ENCODE measurements at places on chromosomes 7 and 10.
A peak's percentile ranks its signal among the peaks of the same experiment; 100 is the strongest.

DNA sequence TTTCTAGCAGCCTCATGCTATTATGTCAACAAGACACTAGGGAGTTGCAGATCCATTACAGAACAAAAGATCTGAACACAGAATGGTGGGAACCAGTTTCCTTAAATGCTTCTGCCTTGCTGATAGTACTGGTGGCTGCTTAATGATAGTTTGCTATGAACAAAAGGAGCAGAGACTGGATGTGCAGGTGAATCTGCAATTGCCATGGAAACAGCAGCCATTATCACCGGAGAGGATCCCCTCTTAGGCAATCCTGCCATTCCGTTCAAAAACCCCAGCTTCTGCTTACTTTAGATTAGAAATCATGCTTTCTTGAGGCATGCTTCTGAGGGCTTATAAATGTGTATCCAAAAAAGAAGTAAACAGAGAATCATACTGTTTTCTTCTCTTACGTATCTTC lies 80.0 kb upstream of the PRKAR2B start:
- no peak for DNase-seq

- DNase-seq, result no peak
These were observed 31.2 kb downstream of the GRIFIN start for GRCh38 chr7:2445047-2445446.

GRCh38 chr7:43314379-43315158 lies 202.1 kb downstream of the HECW1 start:
- no peak for DNase-seq

DNA sequence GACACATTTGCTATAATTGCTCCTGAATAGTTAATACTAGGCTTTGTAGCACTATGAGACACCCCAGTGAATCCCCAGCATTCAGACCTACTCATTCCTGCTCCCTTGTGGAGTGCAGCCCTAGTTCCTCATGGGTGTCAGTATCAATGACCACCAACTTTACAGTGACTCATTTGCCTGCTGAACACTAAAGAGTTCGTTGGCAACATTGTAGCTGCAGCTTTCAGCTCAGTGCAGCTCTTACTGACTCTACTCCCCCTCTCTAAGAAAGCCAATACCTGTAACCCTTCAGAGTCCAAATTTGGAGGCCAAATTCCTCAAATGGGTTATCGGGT lies 127.1 kb upstream of the MTPN start:
- peak; percentile 20 for DNase-seq

GRCh38 chr10:126243971-126244370 lies 144.3 kb downstream of the ADAM12 start:
- DNase-seq, result no peak

GRCh38 chr10:69269761-69270160 lies 8.5 kb upstream of the HK1 start:
- no peak for DNase-seq

DNA sequence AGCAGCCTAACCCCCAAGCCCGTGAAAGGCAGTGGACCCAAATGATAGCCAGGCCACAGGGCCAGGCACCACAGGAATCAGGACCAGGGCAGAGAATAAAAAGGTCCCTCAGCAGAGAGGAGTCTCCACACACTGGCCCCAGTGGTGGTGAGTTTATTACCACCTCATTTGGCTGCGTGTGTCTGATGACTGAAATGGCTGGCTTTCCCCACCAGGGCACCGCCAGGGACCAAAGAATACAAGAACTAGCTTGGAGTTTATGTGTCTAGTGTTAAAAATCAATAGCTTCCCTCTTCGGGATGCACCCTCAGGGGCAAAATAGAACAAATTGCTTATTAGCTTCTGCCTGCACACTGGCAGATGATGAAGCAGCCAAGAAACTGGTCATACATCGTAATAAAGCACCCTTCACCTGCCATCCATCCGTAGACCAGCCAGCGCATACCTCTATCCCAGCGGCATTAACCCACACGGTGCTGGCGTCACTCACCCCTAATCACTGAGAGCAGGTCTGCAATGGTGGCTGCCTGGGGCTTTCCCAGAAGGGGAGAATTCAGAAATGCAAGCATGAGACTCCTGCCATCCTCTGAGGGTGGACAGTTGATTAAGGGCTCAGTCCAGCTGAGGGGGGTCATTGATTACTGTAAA lies 223.7 kb upstream of the ZMIZ1 start:
- DNase-seq, result no peak

- DNase-seq, result no peak
These were observed 8.8 kb upstream of the GET4 start for GRCh38 chr7:867406-868188.

DNA sequence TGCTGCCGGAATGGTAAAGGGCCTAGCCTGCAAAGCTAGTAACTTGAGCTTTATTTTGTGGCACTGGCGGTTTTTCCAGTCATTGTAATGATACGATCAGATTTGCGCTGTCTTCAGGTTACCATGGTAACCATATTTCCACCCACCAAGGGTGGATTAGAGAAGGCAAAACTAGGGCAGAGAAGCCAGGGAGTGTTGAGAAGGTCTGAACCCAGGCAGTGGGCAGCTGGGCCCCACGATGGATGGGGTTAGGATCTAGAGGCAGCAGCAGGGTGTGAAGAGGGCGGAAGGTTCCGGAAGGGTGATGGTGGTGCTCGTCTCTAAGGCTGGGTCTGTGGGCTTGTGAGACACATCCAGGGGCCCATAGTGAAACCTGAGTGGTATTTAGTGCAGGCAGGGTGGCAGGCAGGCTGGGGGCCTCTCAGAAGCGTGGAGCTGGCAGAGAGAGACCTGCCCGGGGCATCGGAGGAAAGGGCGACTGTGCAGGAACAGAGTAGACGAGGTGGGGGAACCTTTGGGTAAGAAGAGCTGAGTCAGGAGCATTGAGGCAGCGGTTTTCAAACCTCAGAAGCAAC lies 87.9 kb upstream of the GTF2I start:
- no peak for DNase-seq

- no peak for DNase-seq
These were observed 75.1 kb downstream of the EMX2 start for GRCh38 chr10:117617659-117618058.

- no peak for DNase-seq
These were observed 76.6 kb downstream of the GLRX3 start for GRCh38 chr10:130212746-130213145.

DNA sequence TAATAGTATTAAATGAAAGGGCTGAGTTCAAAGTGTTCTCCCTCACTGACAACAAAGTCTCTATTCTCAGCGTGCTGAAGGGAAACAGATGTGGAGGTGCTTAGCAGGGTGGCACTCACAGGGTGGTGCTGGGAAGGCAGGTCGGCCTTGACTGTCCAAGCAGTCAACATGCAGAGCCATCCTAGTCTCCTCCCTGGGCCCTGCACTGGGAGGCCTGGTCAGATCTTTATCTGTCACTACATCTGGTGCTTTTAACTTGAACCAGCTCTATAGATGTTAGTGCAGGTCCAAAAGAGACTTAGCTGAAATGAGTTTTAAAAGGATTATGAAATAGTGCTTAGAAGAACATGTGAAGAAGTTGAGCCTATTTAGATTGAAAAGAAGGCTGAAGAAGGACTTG lies 82.1 kb downstream of the AVL9 start:
- DNase-seq, result no peak

- DNase-seq, result peak; percentile 98
These were observed 6.1 kb upstream of the VCL start for GRCh38 chr10:73991884-73992245.

GRCh38 chr7:4045975-4046374 lies 636.1 kb upstream of the FOXK1 start:
- no peak for DNase-seq

GRCh38 chr7:48088559-48089045 lies 463 bp upstream of the UPP1 start:
- DNase-seq, result peak; percentile 90

GRCh38 chr10:6054884-6055283 lies 7.3 kb downstream of the IL2RA start:
- DNase-seq, result no peak

GRCh38 chr10:91434041-91434440 lies 23.9 kb downstream of the HECTD2 start:
- no peak for DNase-seq

GRCh38 chr7:79035858-79036257 lies 417.6 kb downstream of the MAGI2 start:
- DNase-seq, result no peak

DNA sequence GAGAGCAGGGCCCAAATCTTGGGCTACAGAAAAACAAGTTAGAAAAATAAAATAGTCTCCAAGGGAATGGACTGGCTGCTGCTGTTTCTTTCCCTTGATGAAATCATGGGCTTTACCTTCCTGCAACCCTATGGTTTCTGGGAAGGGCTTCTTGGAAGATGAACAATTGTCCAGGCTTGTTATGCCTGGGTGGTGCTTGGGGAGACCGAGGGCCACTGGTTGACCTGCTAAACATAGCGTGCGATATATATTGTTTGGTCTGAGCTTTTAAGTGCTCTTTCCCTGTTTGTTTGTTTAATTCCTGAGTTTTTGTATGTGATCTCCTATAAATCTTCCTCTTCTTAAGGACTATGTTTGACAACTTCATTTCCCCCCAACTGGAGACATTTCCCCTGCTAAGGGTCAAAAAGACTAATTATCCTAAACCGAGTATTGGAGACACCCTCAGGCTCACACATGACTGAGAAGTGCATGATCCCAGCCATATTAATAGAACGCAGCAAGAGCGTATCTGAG lies 37.9 kb downstream of the SLC25A28 start:
- DNase-seq, result no peak

GRCh38 chr7:22433710-22434460 lies 66.1 kb downstream of the STEAP1B start:
- DNase-seq, result no peak

DNA sequence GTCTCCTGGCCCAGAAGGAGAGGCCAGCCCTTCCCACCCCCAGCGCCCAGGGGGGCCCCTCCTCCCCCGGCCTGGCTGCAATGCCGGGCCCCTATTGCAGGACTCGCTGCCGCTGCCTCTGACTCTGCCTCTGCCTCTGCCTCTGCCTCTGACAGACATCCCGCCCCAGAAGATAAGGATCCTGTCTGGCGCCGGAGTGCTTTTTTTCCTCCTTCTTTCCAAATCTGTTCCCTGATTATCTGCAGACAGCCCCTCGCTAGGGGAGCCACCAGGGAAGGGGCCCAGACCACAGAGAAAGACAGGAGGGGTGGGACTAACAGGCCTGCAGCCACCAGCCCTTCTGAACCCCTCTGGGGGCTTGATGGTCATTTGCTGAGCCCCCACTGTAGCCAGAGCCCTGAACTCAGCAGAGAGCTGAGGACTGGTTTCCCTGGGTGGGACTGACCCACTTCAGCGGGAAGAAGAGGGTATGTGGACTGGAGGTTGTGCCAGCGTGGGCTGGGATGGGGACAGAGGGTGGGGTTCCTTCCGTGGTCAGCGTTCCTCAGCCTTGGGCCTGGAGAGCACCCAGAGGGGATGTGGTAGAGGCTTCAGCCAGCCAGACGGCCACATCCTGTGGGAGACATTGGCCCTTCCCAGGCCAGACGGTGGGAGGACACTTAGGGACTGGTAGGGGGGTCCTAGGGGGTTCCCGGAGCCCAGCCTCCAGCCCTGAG lies 22.8 kb downstream of the UNC5B start:
- no peak for DNase-seq

- no peak for DNase-seq
These were observed 48.8 kb upstream of the SLC35B4 start for GRCh38 chr7:134365341-134366054.

GRCh38 chr10:88608052-88608732 lies 21.6 kb downstream of the LIPJ start:
- no peak for DNase-seq

DNA sequence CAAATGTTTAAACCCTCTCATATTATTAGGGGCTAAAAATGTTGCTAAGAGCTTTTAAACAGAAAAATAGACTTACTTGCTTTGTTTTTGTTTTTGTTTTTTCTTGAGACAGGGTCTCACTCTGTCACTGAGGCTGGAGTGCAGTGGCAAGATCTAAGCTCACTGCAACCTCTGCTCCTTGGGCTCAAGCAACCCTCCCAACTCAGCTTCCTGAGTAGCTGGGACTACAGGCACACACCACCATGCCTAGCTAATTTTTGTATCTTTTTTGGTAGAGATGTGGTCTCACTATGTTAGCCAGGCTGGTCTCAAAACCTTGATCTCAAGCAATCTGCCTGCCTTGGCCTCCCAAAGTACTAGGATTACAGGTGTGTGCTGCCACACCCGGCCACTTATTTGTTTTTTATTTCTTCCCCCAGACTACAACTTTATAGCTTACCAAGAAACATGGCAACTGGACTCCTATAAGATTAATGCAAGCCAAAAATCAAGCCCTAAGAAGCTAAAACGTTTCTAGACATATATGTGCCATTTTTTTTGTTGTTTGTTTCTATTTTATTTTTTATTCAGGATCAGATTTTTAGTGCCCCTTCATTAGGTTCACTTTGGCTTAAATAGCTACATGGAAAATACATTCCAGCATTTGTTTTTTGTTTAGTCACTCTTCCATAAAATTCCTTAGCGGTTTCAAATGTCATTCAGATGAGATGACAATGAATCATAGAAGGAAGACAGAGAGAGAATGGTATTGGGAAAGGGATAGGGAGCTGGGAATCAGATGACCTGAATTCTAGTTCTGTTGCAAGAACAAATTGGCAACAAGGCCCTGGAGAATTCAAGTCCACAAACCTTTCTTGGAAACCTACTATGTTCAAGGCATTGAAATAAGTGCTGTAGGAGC lies 163.4 kb upstream of the MKLN1 start:
- DNase-seq, result no peak

DNA sequence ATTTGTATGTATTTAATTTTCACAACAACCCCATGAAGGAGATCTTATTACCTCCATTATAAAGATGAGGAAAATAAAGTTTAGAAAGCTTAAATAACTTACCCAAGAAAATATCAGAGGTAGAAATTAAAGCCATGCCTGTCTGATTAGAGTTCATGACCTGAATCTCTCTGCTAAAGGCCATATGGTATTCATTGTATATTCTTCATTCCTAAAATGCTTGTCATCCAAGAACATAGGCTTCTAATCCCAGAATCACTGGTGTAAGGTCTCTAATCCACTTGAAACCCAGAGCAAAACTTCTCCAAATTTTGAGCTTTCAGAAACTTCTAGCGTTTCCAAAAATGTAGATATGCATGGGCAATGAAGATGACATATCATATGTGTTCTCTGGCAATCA lies 72.3 kb upstream of the YAE1 start:
- DNase-seq, result no peak

DNA sequence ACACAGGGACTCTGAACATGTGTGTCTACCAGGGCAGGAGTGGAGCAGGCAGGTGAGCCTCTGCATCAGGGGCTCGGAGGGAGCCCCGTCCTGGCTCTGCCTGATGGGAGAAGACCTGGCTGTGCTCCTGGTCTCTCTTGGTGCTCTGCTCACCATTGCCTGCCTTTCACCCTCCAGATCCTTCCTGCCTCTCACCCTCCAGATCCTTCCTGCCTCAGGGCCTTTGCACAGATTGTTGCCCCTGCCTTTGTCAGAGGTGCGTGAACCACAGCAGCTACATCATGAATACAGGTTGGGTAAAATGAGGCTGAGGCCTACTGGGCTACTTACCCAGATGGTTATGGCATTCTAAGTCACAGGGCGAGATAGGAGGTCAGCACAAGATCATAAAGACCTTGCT lies 16.6 kb downstream of the COL26A1 start:
- DNase-seq, result no peak

- DNase-seq, result no peak
These were observed 26.8 kb downstream of the GNAI1 start for GRCh38 chr7:80161466-80161865.

GRCh38 chr7:13414661-13415107 lies 574.8 kb downstream of the ETV1 start:
- DNase-seq, result no peak
